GM23248 (cell line): ENCODE measurements at places on chromosomes 7 and 10. TPM values are rescaled to one million over a fixed set of nuclear protein-coding genes. Genes with fewer than 3 reads are reported as not detected.
A peak's percentile ranks its signal among the peaks of the same experiment; 100 is the strongest.

- DNase-seq = peak; percentile 65
Measured at GRCh38 chr7:142030294-142030693, 34.6 kb downstream of the MGAM start.

DNA sequence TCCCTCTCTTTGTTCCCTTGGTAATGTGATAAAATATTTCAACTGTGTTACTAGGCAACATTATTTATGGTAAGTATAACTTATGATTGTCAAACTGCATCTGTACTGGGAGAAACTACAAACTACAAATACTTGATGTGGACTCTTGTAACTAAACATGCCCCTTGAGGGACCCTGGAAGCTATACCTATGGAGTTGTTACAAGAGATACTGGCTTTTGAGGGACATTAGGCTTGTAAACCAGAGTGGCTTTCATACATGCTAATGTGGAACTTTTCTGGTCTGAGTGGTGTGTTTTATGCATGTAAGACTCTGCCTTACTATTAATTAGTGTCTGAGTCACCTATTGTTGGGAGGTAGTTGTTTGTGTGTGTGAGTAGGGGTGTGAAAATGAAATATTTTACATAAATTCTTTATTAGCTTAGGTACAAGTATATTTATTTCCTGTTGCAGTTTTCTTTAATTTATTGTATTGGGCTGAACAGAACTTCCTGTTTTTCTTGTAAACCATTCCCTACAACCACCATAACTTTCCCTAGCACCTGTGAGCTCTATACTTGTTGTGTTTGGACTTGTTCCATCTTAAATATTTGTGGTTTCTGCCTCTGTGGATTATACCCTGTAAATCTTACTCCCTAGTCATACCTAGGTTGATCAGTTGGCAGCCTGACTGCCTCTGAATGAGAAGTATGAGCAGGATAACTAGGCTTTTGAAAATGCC, 49.8 kb downstream of the STK31 start:
- no peak for DNase-seq

DNA sequence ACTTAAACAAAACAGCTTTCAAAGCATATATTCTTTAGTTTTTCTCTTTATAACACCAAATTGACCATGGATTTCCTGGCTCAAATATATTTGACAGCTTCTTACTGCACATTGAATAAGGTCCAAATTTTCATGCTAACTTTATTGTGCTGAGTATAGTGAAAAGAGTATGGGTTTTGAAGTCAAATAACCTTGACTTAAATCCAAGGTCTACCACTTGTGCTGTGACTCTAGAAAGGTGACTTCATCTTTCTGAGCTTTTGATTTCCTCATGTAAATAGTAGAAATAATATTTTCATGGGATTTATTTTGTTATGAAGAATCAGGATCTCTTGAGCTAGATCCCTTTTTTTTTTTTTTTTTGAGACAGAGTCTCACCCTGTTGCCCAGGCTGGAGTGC, 139.4 kb upstream of the GPR22 start:
- DNase-seq = no peak

DNA sequence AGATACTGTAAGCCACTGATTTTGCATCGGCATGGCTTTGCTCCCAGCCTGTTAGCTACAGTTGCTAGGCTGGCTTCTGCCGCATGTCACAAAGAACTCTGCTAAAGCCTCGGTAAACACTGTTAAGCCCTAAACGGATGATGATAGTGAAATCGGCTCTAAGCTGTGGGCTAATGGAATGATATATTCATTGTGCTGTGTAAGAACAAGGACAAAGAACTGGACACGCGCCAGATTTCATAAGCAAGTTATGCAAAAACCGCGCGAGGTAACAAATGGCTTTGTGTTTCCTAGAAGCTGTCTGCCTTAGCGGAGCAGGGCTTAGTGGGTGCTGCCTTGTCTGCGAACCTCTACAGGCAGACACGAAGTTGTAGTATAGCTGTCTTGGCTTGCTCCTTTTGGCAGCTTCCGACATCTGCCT, 331.3 kb upstream of the COBL start:
- DNase-seq = no peak

The ERVW-1 gene
- not detected in 2 replicates for total RNA-seq

The GRID1 gene
- total RNA-seq = not detected in 2 replicates

The COL17A1 gene
- 0.25 TPM in 1 of 2 replicates, not detected in the other for total RNA-seq
